ENCODE measurements at places on chromosomes 16 and 17. TPM values are rescaled to one million over a fixed set of nuclear protein-coding genes. Genes with fewer than 3 reads are reported as not detected.

CSH2 gene
- total RNA-seq, result not detected

CARD14 gene
- 0.38 TPM for total RNA-seq

- no peak overlapping the region for H3K4me3 ChIP-seq
- H3K4me1 ChIP-seq, result peaks cover 53% of the 10 kb centered on the region
- H3K27me3 ChIP-seq, result no peaks in the 10 kb centered on the region
- DNase-seq, result no peak
Measured at GRCh38 chr17:64008830-64009229, 10.7 kb downstream of the PRR29 start.

DNA sequence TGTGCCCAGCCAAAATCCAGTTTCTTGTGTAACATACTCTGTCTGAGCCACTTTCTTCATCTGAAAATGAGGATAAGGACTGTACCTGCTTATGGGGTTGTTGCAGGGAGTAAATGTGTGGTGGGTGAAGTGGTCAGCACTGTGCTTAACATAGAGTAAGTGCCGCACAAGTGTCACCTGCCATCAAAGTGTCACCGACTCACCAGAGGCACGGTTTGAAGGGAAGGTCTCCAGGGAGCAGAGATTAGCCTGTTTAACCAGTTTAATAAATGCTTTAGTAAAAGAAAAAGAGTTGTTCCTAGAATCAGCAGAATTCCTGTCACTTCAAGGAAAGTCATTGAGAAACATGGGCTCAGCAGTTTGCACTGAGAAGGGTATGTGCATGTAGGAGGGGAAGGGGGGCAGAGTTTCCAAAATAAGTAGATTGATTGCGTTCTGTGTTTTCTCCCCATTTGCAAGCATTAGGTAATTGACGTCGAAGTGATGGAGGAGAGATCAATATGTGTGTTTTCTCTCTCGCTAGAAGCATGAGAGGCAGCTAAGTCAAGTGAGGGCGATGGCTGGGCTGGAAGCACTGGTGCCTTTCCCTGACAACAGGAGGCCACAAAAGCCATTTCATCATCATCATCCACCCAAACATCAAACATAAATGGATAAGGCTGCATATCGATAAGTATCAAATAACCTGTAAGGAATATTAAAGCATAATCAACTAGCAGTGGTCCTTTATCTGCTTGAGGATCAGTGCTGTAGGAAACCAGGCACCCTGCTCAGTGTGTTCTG is 19.1 kb downstream of the FAM20A start:
- no peak for DNase-seq
- H3K27ac ChIP-seq, result no peak overlapping the region
- H3K27me3 ChIP-seq, result peaks cover 3% of the 10 kb centered on the region
- no peaks in the 10 kb centered on the region for H3K4me1 ChIP-seq
- no peak overlapping the region for H3K4me3 ChIP-seq

- H3K4me1 ChIP-seq, result peaks cover 30% of the 10 kb centered on the region
- no peaks in the 10 kb centered on the region for H3K27me3 ChIP-seq
- no peak overlapping the region for H3K4me3 ChIP-seq
- DNase-seq, result no peak
Measured at GRCh38 chr16:4618645-4619418, 4.1 kb upstream of the UBALD1 start.
